ENCODE measurements at places on chromosomes 3 and 15. TPM values are rescaled to one million over a fixed set of nuclear protein-coding genes. Genes with fewer than 3 reads are reported as not detected.

DNA sequence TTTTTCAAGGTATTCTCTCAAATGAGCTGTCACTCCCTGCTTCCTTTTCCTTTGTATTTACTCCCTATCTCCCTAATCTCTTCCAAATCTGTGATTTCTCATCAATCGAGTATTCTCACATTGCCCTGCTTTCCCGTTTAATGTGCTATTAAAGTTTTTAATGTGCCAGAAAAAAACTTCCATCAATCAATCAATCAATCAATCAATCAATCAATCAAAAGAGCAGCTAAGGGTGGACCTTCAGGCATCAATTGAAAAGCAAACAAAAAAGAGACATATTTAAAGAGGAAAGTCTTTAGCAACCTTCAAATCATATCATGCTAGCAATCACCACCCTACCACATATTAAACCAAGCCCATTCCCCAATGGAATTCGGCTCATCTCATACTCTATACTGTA is 58.9 kb downstream of the SATB1 start:
- DNase-seq: no peak

The GOLGA6L10 gene
- 0.60 TPM for total RNA-seq

GRCh38 chr3:37174532-37175126 is at the start of gene LRRFIP2:
TSS of gene LRRFIP2 (minus strand) at chr3:37174582. CDS start at chr3:37148983, 25,599 bp downstream.
- DNase-seq: no peak

DNA sequence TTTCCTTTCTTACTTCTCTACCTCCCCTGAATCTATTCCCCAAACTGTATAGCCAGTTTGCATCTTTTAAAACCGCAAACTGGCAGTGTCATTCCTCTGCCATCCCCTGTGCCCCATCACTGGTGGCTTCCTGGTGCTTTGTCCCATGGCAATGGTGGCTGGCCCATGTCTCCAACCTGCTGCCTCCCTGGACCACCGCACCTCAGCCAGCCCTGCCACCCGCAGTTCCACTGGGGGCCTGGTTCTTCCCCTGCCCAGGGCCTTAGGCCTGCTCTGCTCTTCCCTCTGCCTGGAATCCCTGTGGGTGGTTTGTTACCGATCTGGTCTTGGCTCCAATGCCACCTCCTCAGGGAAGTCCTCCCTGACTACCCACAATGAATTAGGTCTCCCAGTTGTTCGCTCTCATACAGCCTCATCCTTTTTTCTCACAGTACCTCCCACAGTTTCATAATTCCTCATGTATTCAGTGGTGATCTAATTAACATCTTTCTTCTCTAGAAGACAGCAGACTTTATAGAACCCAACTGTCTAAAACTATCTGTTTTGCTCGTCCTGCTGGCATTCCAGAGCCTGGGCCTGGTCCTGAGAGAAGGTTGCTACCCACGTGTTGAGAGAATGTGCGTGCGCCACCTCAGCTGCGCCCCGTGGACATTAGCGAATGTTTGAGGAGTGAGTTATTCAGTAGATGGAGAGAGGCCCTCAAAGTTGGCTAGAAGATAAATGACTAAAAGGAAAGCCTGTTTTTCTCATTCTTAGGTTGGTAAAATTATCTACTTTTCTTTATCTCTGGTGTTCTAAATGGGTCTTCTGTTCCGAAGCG is 130.1 kb downstream of the DNAJB8 start:
- no peak for DNase-seq

The TNFAIP8L3 gene
- total RNA-seq: 1.2 TPM

DNA sequence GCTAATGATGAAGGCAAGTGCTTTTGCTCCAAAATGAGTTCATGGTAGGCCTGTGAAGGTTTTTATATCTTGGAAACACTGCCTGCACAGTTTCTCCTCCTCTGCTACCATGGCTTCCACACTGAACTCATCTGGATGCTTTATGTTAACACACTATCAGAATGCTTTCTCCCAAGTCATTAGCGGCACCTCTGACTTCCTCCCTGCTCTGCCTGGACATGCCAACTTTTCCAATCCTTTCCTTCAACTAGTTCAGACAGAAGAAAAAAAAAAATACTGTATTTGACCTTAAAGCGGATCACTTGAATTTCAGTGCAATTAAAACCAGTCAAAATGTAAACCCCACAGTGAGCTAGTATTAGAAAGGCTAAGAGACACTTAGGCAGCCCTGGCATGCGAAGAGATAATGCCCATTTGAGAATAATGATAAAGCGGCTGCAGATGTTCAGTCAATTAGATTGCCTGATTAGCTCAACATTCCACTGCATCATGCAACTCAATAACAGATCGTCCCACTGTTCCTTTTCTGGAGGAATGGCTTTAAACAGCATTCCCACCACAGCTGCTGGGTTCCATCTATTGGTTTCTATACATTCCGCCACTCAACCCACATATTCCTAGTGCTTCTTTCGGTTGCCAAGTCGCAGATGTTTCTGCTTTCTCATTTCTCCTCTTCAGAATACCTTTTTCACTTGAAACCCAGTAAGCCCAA is 51.7 kb downstream of the CNTN3 start:
- no peak for DNase-seq

The RAD51 gene
- total RNA-seq: not detected

GRCh38 chr3:183468424-183468823 is 40.0 kb upstream of the MCF2L2 start:
- no peak for DNase-seq

- DNase-seq: peak; percentile 81
These were observed 137.4 kb upstream of the UMPS start for GRCh38 chr3:124592658-124593441.

Measured in right lobe of liver (tissue), 6 donors.